Kidney (tissue), 22 donors: ENCODE measurements at places on chromosomes 6 and 20.

GRCh38 chr20:17345321-17345720 lies 118.5 kb downstream of the PCSK2 start:
- no peak for DNase-seq

DNA sequence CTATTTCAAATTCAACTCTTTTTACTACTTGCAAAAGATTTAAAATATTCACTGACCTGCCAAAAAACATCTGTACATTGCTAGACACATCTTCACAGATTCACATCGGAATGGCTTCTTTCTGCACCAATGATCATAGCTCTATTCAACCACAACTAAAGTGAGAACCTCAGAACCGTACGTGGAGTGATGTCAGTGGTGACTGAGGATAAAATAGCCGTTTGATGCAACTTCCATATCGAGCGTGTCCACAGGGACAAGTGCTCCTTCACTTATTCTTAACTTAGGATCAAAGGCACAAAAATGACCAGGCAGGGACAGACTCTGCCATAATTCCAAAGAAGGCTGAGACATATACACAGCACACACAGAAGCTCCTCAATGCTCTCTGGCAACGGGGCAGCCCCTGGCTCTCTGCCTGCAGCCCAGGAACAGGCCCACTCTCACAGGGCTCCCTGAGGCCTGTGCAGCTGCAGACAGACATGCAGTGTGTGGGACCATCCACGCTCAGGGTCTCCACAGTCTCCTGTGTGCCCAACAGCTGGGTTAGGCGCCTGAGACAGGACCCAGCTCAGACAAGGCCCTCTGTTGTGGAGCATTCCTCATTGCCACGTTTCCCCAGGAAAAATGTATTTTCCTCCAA lies 22.8 kb downstream of the FYN start:
- DNase-seq, result no peak

- DNase-seq, result no peak
Measured at GRCh38 chr6:142332393-142333098, 30.7 kb downstream of the ADGRG6 start.

GRCh38 chr6:7389162-7389450 lies 436 bp downstream of the CAGE1 start:
- no peak for DNase-seq

GRCh38 chr6:78896227-78896626 lies 28.9 kb downstream of the IRAK1BP1 start:
- DNase-seq, result no peak

DNA sequence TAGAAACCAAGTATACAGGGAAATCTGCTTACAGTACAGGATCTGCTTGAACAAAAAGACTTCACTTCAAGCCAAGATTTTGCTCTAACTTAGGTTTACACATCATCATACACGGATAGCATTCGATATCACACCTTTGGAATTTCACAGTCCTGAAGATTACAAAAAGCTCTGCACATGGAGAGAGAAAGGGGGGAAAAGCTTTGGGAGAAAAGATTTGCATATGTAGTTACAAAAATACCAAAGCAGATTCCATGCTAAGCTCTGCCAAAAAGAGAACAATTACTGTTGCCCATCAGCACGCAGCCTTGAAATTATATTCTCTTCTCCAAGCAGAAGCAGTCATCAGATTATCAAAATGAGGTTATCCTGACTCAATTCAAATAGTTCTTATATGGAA lies 62.0 kb downstream of the HIVEP2 start:
- DNase-seq, result no peak

DNA sequence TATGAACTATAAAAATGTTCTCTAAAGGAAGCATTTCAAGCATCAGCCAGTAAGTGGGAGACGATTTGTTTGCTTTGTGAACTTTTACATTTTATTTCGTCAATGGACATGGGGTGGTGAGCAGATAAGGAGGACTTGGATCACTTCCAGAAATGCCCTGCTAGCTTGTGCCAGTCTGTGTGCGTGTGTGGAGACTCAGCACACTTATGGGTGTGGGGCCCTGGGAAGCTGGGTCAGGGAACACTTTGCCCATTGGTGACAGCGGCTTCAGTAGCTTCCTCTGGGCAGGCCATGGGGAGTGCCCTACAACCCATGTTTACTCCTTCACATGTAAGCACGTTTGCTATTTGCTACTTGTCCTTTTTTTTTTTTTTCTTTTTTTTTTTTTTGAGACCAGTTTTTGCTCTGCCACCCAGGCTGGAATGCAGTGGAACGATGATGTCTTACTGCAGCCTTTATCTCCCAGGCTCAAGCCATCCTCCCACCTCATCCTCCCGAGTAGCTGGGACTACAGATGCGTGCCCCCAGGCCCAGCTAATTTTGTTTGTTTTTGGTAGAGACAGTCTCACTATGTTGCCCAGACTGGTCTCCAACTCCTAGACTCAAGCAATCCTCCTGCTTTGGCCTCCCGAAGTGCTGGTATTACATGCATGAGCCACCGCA lies 24.2 kb downstream of the PRDM1 start:
- DNase-seq, result no peak

DNA sequence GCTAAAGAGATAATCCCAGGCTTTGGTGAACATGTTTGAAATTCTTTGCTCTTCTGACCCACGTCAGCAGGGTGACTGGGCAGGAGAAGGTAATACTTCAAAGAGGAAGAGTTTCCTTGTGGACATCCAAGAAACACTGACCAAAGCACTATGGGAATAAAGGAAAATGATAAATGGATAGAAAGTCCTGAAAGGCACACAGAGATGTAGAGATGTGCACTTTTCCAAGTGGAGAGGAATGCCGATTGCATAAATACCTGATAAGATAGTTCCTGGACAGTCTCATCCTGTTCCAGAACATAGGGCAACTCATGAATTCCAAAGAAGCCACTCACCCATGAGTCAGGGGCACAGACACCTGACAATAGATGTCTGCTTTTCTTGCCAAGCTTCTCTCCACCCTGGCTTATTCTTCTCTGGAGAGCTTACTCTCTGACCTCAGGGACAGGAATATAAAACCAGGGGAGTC lies 191.3 kb upstream of the FOXA2 start:
- no peak for DNase-seq

- no peak for DNase-seq
Measured at GRCh38 chr20:41621421-41621820, 3.2 kb upstream of the CHD6 start.

DNA sequence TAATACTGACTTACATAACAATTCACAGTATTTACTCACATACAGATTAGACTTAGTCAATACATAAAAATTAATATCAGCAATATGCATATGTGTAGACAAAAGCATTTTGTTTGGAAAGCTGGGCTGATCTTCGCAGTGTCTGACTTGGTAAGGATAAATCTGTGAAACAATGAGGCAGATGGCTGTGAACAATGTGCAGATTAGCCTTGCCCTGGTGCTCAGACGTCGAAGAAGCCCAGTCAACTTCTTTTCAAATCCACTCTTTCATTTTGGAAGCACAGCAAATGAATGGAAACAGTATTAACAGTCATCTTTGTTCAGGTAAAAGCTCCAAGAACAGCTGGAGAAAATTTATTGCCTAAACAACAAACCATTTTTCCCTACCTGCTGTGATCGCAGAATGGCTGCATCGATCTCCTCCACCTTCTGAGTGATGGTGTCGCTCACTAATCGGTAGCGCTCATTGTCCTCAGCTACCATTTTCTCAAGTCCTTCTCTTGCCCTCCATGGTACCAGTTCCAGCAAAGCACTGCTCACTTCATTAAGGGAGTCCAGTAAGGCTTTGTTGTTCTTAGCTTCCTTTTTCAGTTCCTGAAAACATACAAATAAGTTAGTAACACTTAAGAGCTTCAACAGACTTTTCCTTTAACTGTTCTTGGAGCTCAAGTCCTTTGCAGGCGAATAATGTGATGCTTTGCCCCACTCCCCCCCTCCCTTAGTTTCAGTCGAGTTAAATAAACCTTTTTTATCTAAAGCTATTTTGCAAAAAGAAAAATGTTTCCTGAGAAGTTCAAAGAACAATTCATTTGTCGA lies 116.5 kb downstream of the DST start:
- DNase-seq, result no peak

- DNase-seq, result no peak
Measured at GRCh38 chr20:62141043-62141396, 2.2 kb downstream of the PSMA7 start.

GRCh38 chr20:63442100-63442493 lies 30.4 kb downstream of the KCNQ2 start:
- peak; percentile 67 for DNase-seq

DNA sequence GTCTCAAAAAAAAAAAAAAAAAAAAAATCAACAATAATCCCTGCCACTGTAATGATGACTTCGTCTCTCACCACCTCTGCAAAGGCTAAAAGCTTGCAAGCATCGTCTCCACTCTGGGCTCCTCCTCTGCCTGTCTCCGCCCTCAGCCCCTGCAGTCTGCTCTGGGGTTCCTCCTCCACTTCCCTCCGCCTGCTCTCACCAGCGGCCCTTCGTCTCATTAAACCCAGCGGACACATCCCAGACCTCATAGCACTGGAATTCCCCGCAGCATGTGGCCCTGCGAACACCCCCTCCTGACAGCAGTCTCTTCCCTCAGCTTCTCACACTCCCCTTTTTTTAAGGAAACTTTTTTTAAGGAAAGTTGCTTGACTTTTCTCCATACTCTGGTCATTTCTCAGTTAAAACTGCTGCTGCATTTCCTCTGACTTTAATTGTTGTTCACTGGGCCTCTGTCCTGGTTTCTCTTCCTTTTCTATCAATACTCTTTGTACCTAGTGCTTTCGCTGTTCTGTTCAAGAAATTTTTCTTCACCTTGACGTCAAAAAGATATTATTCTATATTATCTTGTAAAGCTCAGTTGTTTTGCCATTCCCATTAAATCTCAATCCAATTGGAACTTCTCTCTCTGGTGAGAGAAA lies 70.9 kb upstream of the PLEKHG1 start:
- DNase-seq, result peak; percentile 95

GRCh38 chr20:40821429-40821828 lies 132.4 kb upstream of the MAFB start:
- DNase-seq, result peak; percentile 62

GRCh38 chr6:33620856-33621710 lies at the start of gene ITPR3:
Gene ITPR3 (plus strand): TSS chr6:33621322. CDS start chr6:33621603, 281 bp downstream.
- no peak for DNase-seq

- no peak for DNase-seq
Measured at GRCh38 chr6:119533603-119534279, 184.2 kb upstream of the MAN1A1 start.

GRCh38 chr6:165988757-165989456 lies 178.7 kb downstream of the TBXT start:
- peak; percentile 73 for DNase-seq

- peak; percentile 79 for DNase-seq
Measured at GRCh38 chr6:169725125-169726048, 1.1 kb upstream of the PHF10 start.

DNA sequence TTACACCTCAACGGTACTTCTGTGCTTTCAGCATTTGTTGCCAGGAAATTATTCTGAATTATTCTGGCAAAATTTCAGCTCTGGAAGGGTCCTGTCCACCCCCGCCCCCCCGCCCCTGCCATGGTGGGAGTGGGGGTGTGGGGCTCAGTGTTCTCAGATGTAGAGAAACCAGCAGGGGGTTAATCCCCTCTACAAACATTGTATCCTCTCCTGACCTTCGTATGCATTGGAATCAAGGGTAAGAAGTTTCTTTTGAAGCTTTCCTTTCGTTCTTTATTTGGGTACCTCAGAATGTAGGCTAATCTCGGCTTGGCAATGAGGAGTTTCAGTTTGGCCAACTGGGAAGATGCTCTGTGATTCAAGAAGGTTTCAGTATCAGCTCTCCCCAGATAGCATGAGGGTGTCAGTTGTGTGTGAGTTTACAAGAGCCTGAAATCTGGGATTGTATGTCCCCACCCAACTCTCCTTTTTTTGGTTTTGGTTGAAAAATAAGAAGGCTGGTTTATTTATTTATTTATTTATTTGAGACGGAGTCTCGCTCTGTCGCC lies 25.5 kb upstream of the OLIG3 start:
- DNase-seq, result no peak

- DNase-seq, result no peak
Measured at GRCh38 chr20:48284837-48285236, 499.6 kb upstream of the SULF2 start.
